ENCODE measurements at places on chromosomes 4 and X. TPM values are rescaled to one million over a fixed set of nuclear protein-coding genes. Genes with fewer than 3 reads are reported as not detected.
A peak's percentile ranks its signal among the peaks of the same experiment; 100 is the strongest.

DNA sequence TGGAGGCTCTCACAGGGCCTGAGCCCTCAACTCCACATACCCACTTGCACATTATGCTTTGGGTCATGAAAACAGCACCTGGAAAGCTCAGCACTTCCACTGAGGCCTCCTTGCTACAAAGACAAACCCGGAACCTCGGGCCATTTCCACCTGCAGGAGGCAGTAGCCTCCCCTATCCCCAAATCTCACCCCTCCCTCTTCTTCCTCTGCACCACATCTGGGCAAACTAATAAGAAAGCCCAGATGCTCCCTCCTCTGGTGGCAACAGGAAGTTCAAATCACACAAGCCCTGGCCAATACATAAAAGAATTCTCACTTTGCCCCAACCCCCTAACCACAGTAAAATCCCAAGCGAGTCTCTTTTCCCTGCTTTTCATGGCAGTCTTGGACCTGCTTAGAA is 136.4 kb downstream of the MAPK10 start:
- no peak for DNase-seq

DNA sequence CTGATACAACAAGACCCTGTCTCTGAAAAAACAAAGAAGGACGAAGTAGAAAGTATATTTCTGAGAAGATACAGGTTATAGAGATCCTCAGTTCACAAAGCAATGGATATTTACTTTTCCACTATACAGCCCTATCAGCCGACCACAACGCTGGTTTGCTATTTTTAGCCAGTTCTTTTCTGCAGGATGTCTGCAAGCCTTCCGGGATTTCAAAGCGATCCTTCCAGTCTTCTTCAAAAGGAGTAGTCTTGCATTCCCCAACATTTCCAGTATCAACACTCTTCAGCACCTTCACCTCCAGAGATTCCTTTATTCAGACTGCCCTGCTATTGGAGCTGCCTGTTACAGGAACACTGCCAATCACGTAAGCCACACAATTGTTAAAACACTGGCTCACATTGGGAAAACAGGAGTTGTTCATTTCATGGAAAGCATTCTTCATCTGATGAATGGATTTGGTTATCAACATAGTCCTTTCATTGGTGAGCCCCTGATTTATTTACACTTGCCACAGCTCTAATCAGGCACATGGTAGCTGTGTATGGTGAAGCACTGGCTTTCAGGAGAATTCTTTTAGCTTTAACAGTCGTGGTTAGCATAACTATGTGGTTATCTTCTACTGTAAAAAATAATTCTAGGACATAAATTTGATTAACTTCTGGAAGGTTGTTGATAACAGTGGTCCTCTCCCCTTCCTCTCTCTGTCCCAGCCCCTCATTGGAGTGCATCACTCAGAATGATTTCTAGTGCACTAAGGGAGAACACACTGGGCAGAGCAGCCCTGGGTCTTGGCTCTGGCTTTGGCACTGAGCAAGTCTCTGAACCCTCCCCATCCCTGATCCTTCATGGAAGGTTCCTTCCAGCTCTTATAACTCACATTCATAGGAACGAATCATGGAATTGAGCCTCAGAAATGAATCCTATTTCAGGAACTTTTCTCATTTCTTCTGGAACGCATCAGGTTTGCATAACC is 109.9 kb upstream of the SORBS2 start:
- DNase-seq: no peak

GRCh38 chr4:11599064-11599463 is 170.4 kb upstream of the HS3ST1 start:
- DNase-seq: no peak

DNA sequence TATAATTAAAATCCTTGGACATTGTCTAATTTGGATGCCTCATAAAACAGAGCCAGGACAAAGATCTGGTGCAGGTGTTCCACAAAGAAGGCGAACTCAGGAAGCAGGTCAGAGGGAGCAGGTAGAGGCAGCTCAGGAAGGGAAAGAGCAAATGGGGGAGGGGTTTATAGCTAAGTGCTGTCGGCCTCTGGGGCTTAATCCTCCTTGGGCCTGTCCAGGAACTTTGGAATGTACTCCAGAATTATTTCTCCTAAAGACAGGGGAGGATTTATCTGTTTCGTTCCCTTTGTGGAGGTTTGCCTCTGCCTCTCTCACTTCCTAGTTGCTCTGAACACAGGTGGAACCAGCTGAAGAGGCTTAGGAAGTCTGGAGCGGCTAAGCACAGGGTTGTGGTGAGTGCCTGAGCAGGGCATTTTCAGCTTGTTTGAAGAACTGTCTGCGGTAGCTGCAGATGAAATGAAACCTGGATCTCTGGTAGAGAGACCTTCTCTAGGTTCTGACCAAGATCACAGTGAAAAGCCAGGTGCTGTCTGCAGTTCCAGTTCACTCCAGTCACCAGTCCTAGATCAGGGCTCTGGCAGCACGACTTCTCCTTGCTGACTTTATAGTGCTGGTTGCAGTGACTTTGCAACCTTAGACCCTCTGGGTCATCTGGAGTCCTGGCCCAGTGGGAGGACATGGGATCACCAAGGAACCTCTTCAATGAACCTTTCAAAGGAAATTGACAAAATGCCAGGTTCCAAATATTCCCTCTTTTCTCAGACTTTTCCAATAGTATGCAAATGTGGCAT is 519.2 kb downstream of the PCDH10 start:
- no peak for DNase-seq

GRCh38 chr4:121018543-121018942 is 53.8 kb downstream of the NDNF start:
- DNase-seq: no peak

The CD38 gene
- 1.6 TPM for total RNA-seq

DNA sequence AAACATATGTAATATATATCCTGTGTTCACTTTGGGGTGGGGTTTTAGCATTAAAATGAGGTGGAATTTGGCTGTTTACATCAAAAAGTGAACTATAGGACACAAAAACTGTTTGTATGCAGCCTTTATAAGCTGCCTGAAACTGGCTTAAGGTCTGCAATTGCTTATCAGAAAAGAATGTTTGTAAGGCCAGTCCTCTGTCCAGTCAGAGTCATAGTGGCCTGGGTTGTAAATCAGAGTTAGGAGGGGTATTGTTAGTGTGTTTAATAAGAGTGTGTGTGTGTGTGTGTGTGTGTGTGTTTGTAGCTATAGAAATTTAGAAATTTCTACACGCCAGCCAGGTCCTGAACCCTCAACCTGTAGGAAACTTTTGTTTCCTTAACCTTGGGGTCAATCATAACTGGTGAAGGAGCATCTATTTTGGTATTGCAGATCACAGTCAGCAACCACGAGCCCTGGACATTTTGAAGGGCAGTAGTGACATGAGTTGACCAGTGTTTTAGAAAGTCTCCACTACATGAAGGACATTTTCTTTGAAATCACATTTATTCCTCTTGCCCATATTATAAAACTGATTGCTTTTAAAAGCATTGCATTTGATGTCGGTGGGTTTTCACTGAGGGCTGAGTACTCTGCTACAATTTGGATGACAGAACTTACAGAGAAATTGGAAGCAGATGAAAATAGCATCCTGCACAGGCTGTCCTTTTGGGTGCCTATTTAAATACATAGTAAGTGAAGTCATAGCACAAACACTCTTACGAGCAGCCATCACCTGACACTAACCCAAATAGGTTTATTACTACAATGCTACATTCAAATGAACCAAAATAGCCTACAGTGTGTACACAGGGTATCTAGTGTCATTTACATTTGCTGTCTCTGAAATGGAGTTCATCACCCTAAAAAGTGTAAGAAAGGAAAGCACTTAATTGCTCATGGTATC is 11.2 kb upstream of the TMEM154 start:
- DNase-seq: no peak

DNA sequence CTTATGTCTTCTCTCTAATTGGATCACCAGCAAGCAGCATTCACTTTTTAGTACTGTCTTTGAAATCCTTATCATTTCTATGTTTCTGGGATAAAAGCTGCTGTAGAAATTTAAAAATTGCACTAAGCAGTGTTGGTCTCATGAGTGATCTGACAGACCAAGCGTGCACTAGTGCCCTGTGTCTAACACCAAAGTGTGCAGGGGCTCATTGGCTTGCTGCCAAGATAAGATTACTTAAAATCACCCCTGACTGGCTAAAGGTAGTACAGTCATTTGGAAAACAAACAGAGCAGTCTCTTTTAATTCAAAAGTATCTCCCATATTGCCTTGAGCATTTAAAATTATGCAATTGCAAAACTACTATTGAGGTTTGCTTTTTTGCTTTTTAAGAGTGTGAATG is 304.6 kb downstream of the ARAP2 start:
- DNase-seq: no peak

The SLITRK4 gene
- 52.6 TPM for total RNA-seq

The SLC4A4 gene
- 19.2 TPM for total RNA-seq

GRCh38 chr4:147463065-147463464 is 17.8 kb upstream of the EDNRA start:
- no peak for DNase-seq

GRCh38 chr4:124711471-124712371 is 811 bp downstream of the ANKRD50 start:
- DNase-seq: peak; percentile 35

- DNase-seq: no peak
These were observed 14.6 kb upstream of the KIAA0232 start for GRCh38 chr4:6767748-6768538.

- DNase-seq: no peak
These were observed 45.0 kb downstream of the TMEM165 start for GRCh38 chr4:55440786-55441185.

GRCh38 chr4:83440899-83441298 is 14.7 kb downstream of the HELQ start:
- DNase-seq: no peak

The RPL9 gene
- total RNA-seq: 5,917 TPM
